Stimulated activated memory B cell treated with anti-CD40 and anti-IgM and Interleukin-4, amounts not matched to agents 10 μg/mL and 1 μg/mL and 100 μg/mL, for 72 hours (primary cell): ENCODE measurements at places on chromosomes 6 and 20.
A peak's percentile ranks its signal among the peaks of the same experiment; 100 is the strongest.

- ATAC-seq, result no peak
Measured at GRCh38 chr20:46977909-46978588, 83.4 kb downstream of the EYA2 start.

DNA sequence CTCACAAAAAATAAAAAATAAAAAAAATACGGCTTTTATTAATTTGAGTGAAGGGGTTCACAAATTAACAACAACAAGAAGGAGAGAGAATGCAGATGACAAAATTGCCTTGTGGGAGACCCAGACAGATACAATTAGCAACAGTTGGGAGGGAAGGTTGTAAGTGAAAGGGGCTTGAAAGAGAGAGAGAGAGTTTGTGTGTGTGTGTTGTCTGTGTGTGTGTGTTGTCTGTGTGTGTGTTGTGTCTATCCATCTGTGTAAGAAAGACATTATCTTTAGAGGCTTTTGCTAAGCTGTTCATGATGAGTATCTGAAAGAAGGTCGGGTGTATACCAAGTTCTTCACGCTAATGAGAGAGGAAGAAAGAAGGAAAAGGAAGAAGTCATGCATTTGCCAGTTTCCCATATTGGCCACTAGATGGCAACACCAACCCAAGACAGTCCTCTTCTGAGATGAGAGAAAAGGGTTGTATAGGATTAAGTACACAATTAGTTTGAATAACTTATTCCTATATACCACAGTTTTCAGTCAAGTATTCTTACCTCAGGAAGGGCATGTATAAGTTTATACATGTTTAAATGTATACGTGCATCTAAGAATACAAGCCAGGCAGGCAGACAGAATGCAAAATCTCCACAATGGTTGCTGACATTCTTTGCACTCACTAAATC, 63.7 kb upstream of the CD2AP start:
- peak; percentile 72 for ATAC-seq

GRCh38 chr6:150691463-150691862, 91.8 kb downstream of the PLEKHG1 start:
- peak; percentile 79 for ATAC-seq

GRCh38 chr20:7596541-7596940, 343.7 kb downstream of the HAO1 start:
- ATAC-seq, result no peak

- no peak for ATAC-seq
Measured at GRCh38 chr6:63690221-63690620, 54.6 kb downstream of the PHF3 start.

GRCh38 chr20:2162125-2162822, 60.6 kb downstream of the STK35 start:
- no peak for ATAC-seq

- ATAC-seq, result no peak
Measured at GRCh38 chr6:89525786-89526562, 93.0 kb downstream of the ANKRD6 start.

- no peak for ATAC-seq
Measured at GRCh38 chr6:111027219-111027618, 45.4 kb downstream of the RPF2 start.

DNA sequence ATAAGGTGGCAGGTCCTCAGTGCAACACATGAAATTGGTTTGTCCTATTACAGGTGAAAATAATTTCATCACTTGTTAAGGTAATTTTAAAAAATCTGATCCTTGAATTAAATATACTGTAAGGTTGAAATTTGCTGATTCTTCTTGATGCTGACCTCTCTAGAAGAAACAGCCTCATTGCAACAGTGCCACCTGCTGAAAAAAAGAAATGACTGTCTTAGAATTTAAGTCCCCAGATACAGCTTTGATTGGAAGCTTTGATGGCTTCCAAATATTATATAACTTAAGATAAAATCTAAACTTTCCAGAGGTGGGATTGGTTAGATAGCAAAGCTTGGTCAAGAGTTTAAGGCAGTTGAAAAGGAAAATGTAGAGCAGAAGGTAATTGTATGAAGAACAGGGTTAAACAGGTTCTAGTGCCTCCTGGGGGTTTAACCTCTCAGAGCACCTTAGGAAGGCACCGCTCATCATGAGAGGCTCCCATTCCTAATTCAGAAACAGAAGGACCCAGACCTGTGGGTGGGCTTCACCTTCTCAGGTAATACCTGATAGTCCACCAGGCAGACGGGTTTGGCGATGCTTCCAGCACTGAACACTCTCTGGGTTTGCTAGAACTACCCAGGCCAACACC, 401.0 kb downstream of the PAX1 start:
- no peak for ATAC-seq

GRCh38 chr6:144581812-144582537, 296.8 kb downstream of the UTRN start:
- no peak for ATAC-seq

GRCh38 chr20:17708675-17709360, 9.1 kb downstream of the BANF2 start:
- no peak for ATAC-seq

DNA sequence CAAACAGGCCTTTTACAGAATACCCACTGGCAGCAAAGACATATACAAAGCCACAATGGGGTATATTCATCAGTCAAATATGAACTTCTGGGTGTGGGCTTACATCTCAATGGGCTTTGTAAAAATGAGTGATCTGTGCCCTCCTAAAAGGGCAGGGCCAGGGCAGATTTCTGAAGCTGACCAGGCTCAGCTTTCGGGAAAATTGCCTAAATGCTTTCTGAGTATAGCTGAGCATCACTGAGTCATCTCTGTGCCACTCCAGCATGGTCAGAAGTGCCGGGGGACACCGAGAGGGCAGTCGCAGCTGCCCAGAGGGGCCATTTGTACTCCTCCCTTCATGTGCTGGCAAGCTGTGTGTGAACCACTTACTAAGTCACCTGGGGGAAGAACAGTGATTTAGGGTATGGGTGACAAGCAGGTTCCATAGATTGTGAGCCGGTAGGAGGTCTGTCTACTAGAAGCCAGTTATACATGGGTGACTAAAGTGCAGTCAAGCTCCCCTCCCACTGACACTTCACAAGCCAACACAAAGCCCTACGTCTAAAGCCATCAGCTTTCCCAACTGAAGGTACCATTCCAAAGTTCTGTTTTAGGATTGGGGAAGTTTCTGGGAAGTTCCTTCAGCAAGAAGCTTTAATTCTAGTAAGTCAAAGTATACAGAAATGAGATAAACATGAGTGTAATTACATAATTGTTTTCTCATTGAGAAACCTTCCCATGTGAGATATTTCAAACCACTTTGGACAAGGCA, 147.6 kb upstream of the TAB2 start:
- ATAC-seq, result no peak

- no peak for ATAC-seq
Measured at GRCh38 chr20:64203037-64203777, 39.0 kb downstream of the MYT1 start.

GRCh38 chr6:34044945-34045595, 100.8 kb downstream of the GRM4 start:
- ATAC-seq, result peak; percentile 28

GRCh38 chr6:52514514-52514913, 62.3 kb downstream of the TRAM2 start:
- ATAC-seq, result no peak

- ATAC-seq, result no peak
Measured at GRCh38 chr6:43610431-43610830, 18.6 kb downstream of the GTPBP2 start.

DNA sequence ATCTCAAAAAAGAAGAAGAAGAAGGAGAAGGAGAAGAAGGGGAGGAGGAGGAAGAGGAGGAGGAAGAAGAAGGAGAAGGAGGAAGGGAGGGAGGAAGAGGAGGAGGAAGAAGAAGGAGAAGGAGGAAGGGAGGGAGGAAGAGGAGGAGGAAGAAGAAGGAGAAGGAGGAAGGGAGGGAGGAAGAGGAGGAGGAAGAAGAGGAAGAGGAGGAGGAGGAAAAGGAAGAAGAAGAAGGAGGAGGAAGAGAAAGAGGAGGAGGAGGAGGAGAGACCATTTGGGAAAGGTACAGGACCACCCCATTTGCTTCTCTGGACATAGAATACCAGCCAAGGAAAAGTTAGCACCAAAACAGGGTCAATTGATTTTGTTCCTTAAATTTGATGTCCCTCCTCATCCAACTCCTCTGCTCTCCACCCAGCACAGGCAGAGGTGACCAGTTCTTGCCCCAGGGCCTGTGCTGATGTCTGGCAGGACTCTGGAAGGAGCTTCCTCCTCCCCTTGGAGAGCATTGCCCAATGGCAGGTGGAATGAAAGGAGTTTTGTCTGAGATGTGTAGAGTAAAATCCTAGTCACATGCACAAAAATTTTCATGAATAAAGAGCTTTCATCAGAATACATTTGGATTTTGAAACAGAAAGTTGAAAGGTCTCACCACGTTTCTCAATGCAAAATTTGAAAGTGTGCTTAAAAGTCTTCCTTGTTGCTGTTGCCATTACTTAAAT, 182.9 kb downstream of the LY86 start:
- no peak for ATAC-seq

GRCh38 chr6:129183681-129184301, 300.9 kb downstream of the LAMA2 start:
- no peak for ATAC-seq

GRCh38 chr20:34322267-34323105, 19.3 kb upstream of the AHCY start:
- no peak for ATAC-seq

GRCh38 chr6:107534571-107535141, 44.7 kb downstream of the SOBP start:
- ATAC-seq, result no peak

DNA sequence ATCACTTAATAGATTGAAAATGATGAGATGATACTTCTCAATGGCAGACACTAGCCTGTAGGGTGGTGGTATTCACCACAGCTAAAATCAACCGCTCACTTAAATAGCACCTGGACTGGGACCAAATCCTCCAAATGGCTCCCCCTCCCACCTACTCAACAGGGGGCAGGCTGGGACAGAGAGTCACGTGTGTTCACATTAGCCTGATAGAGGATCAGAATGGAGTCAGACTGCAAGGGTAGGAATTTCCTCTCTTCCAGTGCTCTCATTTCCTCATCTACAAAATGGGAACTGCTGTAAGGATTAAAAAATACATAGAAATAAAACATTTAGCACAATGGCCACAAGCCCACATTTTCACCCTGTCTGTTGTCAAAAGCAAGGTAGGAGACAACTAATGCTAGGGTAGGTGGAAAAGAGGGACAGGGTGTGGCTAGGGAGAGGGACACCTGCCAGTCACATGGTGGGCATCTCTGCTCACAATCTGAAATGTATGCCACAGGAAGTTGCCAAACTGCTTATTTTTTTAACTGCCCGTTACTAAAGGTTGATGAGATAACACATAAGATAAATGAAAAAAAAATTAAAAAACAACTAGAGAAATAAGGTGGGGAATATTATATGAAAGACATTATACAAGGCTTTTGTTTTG, 55.3 kb downstream of the BACH2 start:
- no peak for ATAC-seq

- no peak for ATAC-seq
Measured at GRCh38 chr6:122374307-122374706, 25.1 kb upstream of the HSF2 start.

- peak; percentile 86 for ATAC-seq
Measured at GRCh38 chr6:27902335-27903314, 9.6 kb downstream of the OR2B2 start.

DNA sequence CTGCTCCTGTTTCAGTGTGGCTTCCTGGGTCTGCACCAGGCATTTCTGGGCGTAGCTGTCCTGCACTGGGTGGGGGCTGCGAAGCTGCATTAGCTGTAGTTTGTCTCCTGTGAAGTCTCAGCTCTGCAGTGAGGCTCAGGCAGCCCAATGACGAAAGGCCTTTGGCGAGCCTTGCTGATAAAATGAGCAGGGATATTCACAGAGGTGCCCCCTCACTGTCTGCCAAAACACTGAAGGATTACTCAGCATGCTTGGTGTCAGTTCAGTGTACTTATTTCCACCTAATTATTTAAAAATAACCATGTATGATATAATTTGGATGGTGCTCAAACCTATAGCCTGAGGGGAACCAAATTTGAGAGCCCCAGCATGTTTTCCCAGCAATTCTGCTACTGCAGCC, 73.5 kb downstream of the ECT2L start:
- ATAC-seq, result no peak

GRCh38 chr20:48908656-48909319, 12.7 kb upstream of the ARFGEF2 start:
- ATAC-seq, result no peak

DNA sequence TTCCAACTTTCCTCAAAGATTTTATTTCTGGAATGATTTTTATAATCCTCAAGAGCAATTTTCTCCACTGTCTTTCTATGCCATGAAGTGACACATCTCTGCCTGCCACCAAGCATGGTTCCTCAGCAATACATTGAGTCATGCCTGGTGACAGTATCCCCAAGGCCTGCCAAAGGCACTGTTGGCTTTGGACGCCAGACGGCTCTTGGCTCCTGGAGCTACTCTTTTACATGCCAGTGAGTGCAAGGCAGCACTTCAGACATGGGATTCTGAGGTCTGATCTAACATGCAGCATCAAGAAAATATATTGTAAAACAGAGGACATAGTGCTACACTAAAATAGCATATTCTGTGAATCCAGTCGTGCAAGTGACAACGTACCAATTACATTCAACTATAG, 20.1 kb upstream of the PLEKHG1 start:
- ATAC-seq, result no peak

DNA sequence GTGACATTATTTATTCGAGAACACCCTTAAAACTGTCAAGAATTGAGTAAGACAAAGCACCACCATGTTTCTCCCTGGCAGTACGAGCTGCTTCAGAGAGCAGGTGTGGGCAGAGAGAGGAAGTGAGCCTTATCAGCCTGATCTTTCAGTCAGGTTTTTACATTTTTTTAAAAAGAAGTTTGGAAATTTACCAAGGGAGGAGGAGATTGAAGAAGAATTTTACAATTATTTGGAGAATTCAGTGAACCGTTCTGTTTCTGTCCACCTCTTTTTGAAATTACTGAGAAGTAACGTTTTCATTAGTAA, 75.5 kb downstream of the ZDHHC14 start:
- ATAC-seq, result peak; percentile 81

DNA sequence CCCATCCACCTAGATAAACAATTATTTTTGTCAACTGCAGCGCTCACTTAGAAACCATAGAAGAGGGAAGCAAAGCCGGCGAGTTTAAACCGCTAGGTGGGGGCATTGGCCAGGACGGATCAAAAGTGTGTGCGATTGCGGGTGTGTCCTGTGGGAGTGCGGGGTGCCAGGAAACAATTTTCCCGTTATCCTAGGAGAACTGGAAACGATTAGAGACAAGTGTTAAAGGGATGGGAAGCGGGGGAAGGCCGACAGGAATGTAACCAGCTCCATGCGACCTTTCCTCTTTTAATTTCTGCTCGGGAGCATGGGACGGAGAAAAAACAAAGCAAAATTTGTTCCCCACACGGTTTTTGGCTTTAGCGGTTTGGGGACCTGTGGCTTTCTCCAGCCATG, 2.8 kb upstream of the HTR1B start:
- peak; percentile 77 for ATAC-seq

GRCh38 chr6:85547719-85548118, 45.9 kb downstream of the SNX14 start:
- ATAC-seq, result no peak

- ATAC-seq, result no peak
Measured at GRCh38 chr20:49562311-49563014, 5.5 kb downstream of the PTGIS start.

DNA sequence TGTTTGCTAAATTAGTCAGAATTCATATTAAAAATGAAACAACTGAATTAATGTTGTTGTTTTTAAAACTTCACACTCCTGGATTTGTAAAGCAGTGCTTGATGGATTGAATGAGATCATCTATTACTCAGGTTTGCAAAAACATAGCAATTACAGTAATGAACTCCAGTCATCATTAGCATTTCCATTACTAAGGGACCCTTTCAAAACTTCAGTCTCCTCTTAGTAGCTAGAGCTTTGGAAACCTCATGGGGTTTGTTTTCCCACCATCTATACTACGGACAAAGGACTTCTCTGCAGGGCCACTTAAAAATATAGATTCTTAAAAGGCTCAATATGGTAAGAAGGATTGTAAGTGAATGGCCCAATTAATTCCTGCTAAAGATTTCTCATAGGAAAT, 209.9 kb upstream of the PRND start:
- no peak for ATAC-seq
